ENCODE measurements at places on chromosomes 1 and 21.

GRCh38 chr1:26790551-26790953, 2.8 kb downstream of the PIGV start:
- DNase-seq = no peak

DNA sequence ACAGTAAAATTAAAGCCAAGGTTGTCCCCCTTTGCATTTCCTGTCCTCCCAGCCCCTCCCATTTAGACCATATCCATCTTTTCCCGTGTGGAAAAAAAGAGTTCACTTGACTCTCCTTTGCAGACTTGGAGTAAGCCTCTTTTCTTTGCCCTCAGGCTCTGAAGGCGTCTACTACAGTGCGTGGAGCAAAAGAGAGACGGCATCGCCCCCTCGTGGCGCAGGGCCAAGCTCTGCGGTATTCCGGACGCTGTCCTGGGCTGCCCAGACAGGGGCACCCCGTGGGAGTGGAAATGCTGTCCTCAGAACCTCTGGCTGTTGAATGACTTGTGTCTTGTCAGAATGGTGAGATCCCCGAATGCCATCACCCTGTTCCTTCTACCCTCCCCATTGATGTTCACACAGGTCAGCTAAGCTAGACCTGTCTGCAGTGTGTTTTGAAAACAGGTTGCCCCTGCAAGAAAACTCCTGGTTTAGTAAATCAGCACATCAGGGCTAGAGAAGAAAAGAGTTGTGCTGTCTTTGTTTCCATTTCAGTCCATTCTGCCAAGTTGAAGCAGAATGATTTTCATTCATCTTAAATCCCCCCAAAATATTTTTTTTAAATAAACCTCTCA, 12.3 kb upstream of the GJA8 start:
- DNase-seq = peak; percentile 74

DNA sequence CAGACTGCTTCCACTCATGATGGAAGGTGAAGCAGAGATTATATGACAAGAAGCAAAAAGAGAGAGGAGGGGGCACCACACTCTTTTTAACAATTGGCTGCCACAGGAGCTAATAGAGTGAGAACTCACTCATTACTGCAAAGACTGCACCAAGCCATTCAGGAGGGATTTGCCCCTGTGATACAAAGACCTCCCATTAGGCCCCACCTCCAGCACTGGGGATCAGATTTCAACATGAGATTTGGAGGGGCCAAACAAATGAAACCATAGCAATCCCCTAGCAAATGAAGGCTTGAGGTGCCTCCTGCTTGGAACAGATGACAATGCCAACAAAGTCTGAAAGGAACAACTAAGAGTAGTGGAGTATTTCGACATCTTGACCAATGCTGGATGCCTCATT, 122.5 kb upstream of the COA6 start:
- DNase-seq = no peak

- peak; percentile 22 for DNase-seq
Observed at GRCh38 chr1:178189814-178190213, 95.9 kb downstream of the RASAL2 start.

DNA sequence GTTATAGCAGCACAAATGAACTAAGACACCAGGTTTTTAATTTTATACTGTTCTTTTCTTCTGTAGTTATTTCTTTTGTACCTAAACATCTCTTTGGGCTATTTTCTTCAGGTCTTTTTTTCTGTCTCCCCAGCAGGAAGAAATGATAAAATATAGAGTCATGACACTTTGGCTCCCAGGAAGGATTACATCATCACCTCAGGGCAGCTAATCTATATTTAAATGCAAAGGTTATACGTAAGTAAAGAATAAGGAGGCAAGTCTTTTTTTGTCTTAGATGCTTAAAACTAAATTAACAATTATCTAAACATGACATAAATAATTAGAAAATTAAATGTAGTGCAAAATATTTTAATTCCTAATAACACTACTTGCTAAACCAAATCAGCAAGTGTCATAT, 57.0 kb downstream of the WARS2 start:
- DNase-seq = no peak

- DNase-seq = no peak
Observed at GRCh38 chr1:168180148-168180524, 1.4 kb downstream of the TIPRL start.

DNA sequence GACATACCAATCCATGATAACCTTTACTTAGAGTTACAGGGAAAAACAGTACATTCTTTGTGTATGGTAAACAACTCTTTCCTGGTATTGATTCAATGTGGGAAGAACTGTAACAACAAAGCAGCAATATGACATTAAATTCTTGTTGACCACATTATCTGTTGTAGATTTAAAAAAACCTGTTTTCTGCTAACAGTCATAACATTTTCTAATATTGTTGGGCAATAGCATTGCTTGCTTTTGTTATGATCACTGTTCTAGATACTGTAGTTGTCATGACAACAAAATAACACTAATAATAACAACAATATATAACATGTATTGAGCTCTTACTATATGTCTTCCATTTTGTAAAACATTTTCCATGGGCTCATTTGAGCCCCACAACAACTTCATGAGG, 54.2 kb downstream of the PDE4B start:
- DNase-seq = no peak

DNA sequence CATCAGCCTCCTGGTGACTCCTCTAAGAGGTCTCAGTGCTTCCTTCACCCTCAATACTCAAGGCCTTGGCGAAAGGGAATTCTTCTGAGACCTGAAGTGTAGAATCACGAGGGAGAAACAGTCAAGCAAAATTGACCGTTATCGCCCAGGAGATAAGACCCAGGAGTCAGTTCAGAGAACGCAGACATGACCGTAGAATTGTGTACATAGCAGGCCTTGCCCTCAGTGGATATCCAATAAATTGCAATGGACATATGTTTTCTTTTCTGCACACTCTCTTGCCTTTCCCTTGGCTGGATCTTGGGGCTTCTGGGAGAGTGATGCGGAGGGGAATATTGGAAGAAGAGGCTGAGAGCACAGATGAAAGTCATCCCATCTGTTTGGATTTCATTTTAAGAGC, 15.7 kb upstream of the ETS2 start:
- DNase-seq = no peak

GRCh38 chr1:92443893-92444292, 42.8 kb downstream of the GFI1 start:
- DNase-seq = no peak

DNA sequence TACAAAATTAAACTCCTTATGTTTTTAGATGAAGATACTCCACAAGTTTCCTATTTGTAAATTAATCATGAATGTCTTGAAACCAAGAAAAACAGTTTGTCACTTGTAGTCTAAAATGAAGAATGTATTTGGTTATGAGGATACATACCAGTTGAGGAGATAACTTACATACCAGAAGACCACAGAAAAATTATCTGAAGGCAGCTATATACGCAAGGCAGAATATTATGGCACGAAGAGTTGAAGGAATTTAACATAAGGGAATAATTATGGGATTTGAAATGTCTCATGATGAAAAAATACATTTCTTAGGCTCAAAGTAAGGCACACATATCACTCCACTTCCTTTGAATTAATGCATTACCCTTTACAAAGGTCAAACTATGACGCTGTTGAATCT, 73.3 kb downstream of the IFI44 start:
- DNase-seq = no peak

- DNase-seq = no peak
Observed at GRCh38 chr1:151936653-151937052, 27.3 kb upstream of the THEM4 start.

GRCh38 chr1:234499943-234500245, 20.9 kb upstream of the TARBP1 start:
- DNase-seq = no peak

- no peak for DNase-seq
Observed at GRCh38 chr1:167631936-167632614, 2.0 kb downstream of the RCSD1 start.

GRCh38 chr1:119008483-119009311, 20.6 kb upstream of the TBX15 start:
- peak; percentile 64 for DNase-seq

- DNase-seq = no peak
Observed at GRCh38 chr1:30753660-30754123, 3.9 kb downstream of the LAPTM5 start.

- DNase-seq = peak; percentile 42
Observed at GRCh38 chr1:53949023-53949990, 3.2 kb downstream of the LRRC42 start.

GRCh38 chr1:2547210-2548067, 8.7 kb upstream of the TNFRSF14 start:
- DNase-seq = no peak

DNA sequence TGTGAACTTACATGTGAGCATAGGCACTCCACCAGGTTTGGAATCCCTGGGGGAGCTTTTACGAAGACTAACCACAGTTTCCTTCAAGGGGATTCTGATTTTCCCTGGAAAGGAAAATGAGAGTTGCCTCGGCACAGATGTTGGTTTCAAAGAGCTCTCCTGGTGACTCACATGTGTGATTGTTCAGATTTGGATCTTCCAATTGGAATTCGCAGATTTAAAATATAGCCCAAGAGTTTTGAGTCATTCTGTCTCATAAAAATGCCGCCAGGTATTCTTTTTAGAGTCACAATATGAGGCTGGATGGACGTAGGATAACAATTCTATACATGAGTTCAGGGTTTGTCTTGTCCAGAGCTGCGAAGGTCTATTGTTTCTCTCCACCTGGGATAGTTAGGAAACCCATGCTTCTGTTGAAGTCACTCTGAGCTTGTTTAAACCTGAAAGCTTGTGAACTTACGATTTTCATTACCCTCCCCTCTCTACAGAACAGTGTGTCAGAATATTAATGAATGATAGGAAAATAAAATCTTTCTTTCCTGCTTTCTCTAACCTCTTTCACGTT, 64.9 kb downstream of the TGFB2 start:
- DNase-seq = no peak

GRCh38 chr1:62024690-62025089, 170.0 kb upstream of the L1TD1 start:
- DNase-seq = no peak

- no peak for DNase-seq
Observed at GRCh38 chr1:22941257-22941656, 31.4 kb downstream of the LACTBL1 start.

DNA sequence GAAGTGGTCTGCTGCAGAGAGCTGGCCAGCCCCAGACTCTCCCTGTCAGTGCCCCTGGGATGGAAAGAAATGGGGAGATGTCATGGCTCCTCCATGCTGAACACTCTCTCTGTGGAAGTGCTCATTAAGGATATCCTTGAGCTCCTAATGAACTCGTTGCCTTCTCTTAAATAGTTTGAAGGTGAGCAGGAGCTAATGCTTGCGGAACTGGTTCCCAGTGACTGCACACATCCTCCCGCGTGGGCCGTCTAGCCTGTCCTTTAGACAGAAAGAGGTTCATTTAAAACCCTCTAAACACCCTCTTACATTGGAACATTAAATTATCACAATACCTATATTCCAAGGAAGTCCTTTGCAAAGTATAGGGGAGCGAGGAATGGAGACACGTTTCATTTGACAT, 5.9 kb upstream of the WDR64 start:
- DNase-seq = no peak

- DNase-seq = no peak
Observed at GRCh38 chr1:104266612-104267011, 516.9 kb downstream of the AMY1C start.

- DNase-seq = no peak
Observed at GRCh38 chr1:192512426-192513162, 63.0 kb upstream of the RGS1 start.

DNA sequence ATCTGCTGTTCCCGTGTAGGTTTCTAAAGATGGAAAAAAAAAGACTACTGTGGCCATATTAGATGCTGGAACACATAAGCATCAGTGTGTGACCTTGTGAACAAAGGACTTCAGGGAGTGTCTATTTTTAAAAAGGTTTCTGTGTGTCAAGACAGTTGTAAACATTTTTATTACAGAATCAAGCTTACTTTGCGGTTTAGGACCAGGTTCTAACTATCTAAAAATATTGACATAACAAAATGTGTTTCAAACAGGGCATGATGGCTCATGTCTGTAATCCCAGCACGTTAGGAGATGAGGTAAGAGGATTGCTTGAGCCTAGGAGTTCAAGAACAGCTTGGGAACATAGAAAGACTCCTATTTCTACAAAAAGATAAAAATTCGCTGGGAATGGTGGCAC, 7.1 kb upstream of the DDI2 start:
- no peak for DNase-seq

DNA sequence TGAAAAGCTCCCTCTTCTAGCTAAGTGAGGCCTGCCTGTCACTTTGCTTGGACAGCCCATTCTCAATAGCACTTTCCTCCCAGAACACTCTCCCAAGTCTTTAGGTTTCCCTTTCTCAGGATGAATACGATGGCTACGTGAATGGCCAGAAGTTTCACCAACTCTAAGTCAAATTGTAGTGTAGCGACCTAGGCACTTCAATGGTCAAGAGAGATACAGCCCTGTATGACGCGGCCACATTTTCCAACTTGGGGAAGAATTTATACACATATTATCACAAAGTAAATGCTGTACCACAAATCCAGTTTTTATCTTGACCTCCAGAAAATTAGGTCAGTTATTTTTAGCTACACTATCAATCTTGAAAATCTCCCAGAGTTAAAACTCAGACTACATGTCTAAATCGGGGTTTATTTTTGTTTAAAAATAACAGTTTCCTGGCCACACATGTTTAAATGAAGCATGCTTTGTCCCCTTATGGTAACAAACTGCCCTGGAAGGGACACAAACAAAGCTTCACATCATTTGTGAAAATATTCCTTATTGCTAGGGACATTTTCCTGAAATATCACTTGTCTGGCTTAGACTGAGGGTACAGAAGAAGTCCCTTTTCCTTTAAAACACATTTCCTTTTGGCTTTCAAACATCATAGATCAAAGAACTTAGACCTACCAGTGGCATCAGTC, 192.6 kb downstream of the GABPA start:
- no peak for DNase-seq

DNA sequence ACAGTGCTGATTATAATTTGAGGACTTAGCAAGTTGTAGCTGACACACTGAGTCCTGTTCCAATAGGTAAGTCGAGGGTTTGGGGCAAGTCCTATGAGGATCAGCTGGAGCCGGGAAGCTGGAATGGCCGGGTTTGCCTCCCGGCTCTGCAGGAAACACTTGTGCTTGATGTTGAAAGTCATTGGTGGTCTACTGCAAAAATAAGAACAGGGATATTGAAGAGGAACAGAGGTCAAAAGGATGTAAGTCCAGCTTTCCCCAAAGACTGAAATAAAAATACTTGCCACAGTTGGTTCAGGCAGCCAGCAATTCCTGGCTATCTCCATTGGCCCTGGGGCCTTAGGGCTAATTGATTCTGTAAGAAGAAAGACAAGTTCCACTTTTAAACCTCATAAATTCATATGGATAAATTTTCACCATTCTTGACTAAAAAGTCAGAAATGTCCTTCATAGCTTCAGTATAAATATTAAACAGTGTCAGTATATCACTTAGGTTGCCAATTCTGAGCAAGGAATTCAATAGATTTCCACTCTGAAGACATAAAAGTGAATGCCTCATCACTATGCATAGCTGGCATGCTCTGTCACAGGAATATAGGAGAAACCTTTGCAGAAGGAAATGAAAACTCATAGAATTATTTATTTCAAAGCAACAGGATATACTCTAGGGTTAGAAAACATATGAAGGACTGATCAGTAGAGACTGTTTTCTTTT, 165.2 kb downstream of the AK5 start:
- no peak for DNase-seq

Measured in renal cortex interstitium (tissue), 15 donors.